GM12892 (cell line): ENCODE measurements at places on chromosomes 5 and 9.

DNA sequence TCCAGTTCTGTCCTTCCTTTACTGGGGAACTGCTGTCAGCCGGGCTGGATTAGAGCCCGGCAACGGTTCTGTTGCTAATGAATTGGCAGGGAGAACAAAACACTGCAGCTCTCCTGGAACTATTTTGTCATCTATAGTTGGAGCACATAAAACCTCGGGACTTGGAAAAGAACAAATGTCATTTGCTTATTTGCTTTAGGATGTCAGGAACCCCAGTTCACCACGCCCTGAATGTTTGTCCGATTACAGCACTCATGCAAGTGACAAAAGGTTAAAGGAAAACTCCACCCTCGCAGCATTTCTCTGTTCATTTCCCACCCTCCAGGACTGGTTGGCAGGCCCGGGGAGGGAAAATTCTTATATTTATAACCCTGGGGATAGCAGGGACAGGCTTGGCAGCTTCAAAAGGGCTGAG is 66.4 kb upstream of the PLPP1 start:
- DNase-seq = no peak

DNA sequence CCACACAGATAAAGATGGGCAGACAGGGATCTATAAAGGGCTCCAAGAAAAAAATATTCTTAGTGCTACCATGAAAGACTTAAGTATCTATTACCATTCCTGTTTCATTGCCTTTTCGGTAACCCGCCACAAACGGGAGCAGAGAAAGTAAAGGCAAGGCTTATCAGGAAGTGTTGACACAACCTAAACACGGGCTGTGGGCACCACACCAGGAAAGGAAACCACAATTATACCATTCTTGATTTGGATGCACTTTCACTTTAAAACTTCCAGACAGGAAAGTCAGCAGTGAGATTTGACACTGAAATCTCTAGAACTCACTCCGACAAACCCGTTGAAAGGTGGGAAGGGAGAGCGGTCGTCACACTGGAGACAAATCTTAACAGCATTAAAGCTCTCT is 6.5 kb downstream of the TLE1 start:
- no peak for DNase-seq

DNA sequence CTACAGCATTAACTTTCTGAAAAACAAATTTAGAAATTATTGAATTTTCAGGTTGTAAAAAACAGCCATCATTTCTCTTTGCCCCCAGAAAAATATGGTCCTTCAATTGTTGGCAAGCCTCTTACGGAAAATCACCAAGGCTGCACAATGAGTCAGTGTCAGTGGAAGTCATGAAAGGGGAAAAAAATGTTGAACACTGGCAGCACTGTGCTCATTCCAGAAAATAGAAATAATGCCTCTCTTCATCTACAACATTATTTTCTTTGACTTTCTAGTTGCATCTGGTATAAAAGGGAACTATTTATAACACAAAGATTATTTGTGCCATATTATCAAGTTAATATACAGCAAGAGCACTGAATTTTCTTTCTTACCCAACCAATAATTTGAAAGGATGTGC is 26.7 kb upstream of the STK32A start:
- no peak for DNase-seq

GRCh38 chr9:79731171-79731890 is 159.6 kb downstream of the TLE4 start:
- no peak for DNase-seq

DNA sequence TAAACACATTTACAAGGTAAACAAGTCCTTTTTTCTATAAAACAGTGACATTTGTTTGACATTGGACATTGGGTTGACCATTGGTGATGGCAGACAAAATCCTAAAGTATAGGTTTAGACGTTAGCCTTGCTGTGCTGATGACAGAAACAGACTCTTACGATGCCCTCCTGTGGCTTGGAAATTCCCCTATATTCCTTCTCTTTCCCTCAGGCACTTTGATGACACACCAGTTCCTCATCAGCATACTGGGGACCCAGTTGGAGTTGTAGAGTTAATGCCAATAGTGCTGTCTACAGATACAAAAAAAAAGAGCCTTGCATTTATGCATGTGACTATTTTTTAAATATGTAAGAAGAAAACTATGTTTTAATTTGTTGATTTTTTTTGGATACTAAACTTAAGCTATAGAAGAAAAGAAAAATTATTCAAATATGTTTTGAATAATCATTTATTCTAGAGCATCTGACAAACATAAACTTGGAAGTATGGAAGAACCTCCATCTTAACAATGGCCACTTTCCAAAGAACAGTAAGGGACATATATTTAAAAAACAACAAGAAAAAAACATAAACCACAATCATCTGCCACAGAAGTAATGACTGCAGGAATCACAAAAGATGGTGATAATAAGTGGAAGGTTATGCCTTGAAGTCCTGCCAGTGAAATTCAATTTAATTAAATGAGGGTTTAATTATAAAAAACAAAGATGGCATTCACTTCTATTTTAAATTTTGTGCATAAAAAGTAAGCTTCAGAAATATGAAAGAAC is 75.6 kb upstream of the SNCAIP start:
- no peak for DNase-seq

GRCh38 chr9:78295731-78296130 is 1.2 kb upstream of the PSAT1 start:
- no peak for DNase-seq

GRCh38 chr5:53481887-53482716 is 1.7 kb downstream of the FST start:
- DNase-seq = peak; percentile 49

GRCh38 chr9:112348257-112349007 is 15.0 kb upstream of the PTBP3 start:
- peak; percentile 31 for DNase-seq

DNA sequence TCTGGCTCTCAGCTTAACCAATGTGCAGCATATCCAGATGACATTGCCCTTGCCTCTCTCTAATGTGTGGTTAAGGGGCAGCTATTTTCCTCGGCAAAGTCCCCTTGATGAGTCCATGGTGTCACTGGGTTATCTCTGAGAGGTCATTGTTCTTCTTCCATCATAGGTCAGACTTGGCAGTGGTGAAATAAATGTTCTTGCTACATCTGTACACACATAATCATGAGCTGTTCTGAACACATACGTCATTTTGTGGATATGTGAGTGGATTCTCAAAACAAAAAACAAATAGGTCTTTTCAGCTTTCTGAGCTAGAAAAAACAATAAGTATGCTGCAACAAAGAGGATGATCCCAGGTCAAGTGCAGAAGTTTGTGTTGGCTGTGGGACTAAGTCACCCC is 134.7 kb upstream of the PTPN3 start:
- no peak for DNase-seq

DNA sequence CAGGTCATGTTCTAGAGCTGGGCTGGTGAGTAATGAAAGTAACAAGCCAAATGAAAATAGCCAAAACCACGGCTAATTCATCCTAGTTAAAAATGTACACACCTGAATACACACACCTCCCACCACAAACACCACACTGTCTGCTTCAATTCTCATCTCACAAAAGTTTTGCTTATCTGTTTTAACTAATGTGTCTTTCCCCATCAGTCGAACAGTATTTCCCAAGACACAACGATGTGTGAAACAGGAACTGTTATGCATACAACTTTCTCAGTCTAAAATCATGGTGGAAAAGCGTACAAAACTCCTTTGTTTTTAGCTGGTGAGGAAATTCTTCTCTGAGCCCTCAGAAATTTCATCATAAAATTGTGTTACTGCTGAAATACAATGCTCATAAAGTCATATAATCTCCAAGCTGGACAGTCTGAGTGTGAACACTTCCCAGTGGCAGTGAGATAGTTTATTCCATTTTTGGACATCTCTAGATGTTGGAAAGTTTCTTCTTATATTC is 242.4 kb downstream of the EFNA5 start:
- no peak for DNase-seq

DNA sequence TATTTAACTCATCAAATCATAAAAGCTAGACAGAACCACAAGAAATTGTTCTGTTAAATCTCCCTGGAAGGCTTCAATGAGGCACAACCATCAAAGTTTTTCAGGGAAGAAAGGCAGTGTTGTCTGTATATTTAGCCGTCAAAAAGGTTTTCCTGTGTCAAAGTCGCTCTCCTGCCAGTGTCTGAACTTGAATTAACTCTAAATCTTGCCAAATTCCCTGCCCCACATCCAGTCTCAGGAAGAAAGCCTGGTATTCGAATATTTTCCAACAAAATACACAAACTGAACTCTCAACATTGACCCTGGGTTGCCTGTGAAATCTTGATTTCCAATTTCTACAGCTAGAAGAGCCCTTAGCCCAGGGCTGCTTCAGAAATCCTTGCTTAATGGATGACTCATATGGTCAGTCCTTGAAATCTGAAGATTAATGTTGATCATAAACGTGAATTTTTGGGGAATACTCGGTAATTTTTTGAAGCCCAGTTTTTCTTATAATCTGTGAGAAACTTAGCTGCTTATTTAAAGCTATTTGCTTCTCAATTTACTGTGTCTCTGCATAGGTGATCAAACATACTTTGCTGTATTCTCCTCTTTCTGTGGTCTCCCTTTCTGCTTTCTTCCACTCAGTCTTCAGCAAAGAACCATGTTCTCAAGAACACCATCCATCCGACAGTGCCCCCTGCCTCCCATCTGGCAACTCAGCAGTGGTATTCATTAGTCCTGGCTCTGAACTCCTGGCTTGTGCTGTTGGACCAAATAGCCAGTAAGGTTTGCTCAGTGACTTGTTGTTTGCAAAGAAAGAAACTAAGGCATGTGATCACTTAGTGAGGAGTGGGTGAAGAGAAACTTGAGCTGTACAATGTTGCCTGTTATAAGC is 58.9 kb downstream of the NREP start:
- DNase-seq = no peak

DNA sequence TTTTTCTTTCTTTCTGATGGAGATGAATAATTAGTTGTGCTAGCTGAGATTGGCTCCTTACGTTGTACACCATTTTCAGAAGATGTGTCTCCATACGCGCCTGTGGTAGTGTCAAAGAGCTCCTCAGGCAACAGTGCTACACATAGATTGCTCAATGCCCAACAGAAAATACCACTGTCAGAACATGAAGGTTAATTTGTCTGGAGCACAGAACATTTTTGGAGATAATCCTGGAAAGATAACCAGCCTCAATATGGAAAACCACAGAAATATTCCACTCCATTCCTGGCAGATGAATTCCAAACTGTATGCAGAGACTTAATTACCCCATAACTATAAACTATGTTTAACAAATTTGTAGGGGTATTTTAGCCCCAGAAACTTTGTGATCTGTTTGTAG is 233.6 kb downstream of the MARCHF11 start:
- DNase-seq = no peak

DNA sequence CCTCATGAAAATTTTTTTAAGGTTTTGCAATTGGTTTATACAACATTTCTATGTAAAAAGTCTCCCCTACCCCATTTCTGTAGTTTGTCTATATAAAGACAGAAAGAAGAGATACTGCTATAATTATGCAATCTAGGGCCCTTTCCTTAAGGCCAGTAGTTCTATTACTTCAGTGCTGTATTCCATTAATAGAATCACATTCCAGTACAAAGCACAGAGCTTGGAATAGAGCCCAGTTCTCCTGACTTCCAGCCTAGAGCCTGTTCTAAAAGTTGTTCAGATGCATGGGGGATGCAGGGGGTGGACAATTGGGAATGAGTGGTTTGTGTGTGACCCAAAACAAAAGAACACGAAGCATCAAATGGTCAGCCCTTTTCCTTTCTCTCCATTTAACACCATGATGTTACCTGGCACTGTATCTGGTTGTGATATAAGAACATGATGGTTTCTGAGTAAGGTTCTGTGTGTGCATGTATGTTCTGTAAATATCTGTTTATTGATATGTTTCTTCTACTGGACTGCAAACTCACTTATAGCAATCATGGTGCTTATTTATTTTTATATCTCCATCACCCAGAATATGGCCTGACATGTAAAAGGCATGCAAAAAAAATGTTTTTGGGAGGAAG is 8.2 kb upstream of the GRAMD2B start:
- DNase-seq = no peak

GRCh38 chr9:133256136-133256461 is 18.9 kb downstream of the ABO start:
- DNase-seq = no peak

GRCh38 chr5:123505633-123506032 is 6.3 kb upstream of the CSNK1G3 start:
- DNase-seq = no peak

DNA sequence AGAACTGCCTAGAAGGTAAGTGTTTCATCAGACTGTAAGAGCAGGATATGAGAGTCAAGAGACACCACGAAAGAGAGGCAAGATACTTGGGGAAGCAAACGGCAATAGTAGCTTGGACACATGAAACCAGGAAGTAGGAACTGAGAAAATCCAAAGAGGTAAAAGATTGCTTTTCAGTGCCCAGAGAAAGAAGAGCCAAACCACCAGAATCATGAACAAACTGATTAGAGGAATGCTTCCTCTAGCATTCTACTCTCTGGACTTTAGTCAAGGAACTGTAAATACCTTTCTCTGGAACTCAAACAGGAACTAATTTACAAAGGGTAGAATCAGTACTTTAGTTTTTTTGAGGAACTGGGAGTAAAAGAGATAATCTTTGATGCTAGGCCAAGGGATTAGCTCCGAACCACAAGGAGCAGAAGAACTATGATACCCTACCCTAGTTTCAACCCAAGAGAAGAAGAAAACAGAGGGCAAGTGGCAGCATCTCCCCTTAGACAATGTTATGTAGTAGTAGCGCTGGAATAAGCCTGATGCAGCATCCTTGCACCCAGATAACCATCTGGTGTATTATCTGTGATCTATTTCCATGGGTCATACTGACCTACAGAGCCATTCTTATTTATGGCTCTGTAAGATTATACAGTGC is 41.3 kb downstream of the EFCAB9 start:
- no peak for DNase-seq

DNA sequence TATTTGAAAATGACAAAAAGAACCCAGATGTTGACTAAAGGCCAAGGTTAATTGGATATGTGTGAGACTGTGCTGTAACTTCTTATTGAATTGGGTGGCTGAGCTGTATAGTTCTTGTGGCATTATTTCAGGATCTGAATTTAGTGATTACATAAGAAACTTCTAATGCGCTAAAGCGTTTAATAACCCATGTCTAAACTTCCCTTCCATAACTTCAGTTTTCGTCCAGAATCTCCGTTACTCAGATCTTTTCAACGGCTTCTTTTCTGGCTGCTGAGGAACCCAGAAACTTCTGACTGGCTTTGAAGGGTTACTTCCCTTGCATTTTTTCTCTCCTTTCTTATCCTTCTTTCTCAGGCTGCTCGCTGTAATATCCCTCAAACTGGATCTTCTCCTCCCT is 28.1 kb upstream of the C9orf72 start:
- no peak for DNase-seq

DNA sequence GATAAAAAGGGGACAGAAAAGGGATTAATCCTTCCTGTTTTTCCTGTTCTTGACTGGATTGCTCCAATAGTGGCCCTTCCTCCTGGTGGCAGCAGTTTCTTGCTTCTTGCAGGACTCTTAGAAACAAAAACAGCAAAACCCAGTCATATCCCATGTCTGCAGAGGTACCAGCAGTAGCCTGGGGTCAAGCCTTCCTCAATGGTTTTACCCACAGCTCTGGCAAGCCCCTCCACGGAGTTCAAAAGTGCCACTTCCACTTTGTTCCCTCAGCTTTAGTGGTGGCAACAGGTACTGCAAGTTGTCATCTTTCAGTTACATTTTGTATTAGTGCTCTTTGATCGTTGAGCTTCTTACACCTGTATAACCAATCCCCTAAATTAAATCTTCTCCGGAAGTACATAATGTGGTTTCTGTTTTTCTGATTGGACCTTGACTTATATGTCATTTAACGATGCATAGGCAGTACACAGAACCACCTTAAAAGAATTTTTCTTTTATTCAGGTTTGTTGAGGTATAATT is 8.7 kb upstream of the RANBP6 start:
- peak; percentile 16 for DNase-seq

GRCh38 chr9:109166171-109166770 is 778 bp downstream of the FRRS1L start:
- DNase-seq = no peak
